ENCODE measurements at places on chromosomes 11 and 22. TPM values are rescaled to one million over a fixed set of nuclear protein-coding genes. Genes with fewer than 3 reads are reported as not detected.

Gene LRRC55
- polyA plus RNA-seq, result 1.7 TPM

Gene FAM227A
- 0.77 TPM for polyA plus RNA-seq

Gene TRIM49
- polyA plus RNA-seq, result not detected

Gene CCDC116
- polyA plus RNA-seq, result 0.45 TPM

Gene KCNQ1
- 2.9 TPM for polyA plus RNA-seq
